ENCODE measurements at places on chromosomes 3 and 15. TPM values are rescaled to one million over a fixed set of nuclear protein-coding genes. Genes with fewer than 3 reads are reported as not detected.

The CIDEC gene
- 380 TPM for total RNA-seq

DNA sequence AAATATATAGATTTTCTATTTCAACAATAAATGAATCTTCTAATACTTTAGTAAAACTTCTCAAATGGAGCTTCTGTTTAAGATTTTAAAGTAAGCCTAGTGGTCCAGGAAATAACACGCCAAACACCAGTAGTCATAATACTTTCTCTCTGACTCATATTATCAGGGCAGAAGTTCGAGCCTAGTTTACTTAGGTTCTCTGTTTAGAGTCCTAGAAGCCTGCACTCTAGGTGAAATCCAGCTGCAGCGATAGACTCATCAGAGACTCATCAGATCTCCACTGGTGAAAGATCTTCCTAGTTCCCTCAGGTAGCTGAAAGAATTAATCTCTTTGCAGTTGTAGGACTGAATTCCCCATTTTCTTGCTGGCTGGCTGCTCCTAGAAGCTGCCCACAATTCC is 552.5 kb upstream of the ROBO2 start:
- no peak for DNase-seq
- H3K27ac ChIP-seq = no peak overlapping the region
- H3K4me1 ChIP-seq = no peaks in the 10 kb centered on the region

The KNG1 gene
- not detected for total RNA-seq

GRCh38 chr3:2452249-2452648 is 353.6 kb downstream of the CNTN4 start:
- H3K36me3 ChIP-seq = no peaks in the 10 kb centered on the region
- H3K4me1 ChIP-seq = no peaks in the 10 kb centered on the region
- DNase-seq = no peak
- no peak overlapping the region for H3K27ac ChIP-seq
- no peak overlapping the region for H3K4me3 ChIP-seq

The PDZRN3 gene
- 71.0 TPM for total RNA-seq

DNA sequence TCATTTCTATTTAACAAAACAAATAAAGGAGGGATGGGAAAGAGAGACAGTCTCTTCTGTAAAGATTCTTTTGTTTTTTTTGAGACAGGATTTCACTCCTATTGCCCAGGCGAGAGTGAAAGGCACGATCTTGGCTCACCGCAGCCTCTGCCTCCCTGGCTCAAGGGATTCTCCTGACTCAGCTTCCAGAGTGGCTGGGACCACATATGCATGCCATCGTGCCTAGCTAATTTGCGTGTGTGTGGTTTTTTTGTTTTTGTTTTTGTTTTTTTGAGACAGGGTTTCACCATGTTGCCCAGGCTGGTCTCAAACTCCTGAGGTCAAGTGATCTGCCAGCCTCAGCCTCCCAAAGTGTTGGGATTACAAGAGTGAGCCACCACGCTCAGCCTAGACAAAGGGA is 23.3 kb downstream of the STAG1 start:
- H3K4me3 ChIP-seq = peak overlapping the region; percentile 18
- no peak for DNase-seq
- no peaks in the 10 kb centered on the region for H3K36me3 ChIP-seq

- no peak overlapping the region for H3K4me3 ChIP-seq
- H3K27me3 ChIP-seq = no peaks in the 10 kb centered on the region
- H3K36me3 ChIP-seq = no peaks in the 10 kb centered on the region
- H3K4me1 ChIP-seq = no peaks in the 10 kb centered on the region
Observed at GRCh38 chr3:26984416-26985390, 362.1 kb downstream of the LRRC3B start.

DNA sequence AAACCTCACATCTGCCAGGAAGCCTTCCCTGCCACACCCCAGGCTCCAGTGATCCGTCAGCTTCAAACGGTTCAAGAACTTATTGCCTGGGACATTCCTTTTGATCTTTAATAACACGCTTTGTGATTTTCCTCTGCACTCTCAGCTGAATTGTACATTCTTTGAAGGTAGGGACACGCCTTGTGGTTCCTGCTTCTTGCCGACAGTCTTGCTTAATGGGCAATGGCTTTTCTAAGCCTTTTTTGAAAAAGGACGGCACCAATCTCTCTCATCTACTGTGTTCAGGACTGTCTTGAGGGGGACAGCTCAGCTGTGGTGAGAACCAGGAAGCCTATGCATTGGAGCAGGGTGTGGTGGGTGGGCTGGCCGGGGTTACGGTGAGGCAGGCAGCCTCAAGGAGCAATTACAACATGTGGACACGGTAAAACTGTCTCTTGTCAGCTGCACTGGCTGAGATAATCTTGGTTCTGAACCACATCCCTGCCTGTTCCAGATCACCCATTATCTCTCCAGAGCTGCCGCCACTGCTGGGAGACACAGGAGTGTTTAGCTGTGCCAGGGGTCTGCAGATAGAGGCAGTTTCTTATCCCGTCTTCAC is 46.0 kb upstream of the GLCE start:
- DNase-seq = no peak
- no peak overlapping the region for H3K4me3 ChIP-seq
- H3K4me1 ChIP-seq = no peaks in the 10 kb centered on the region

- DNase-seq = no peak
- no peak overlapping the region for H3K27ac ChIP-seq
- H3K4me1 ChIP-seq = no peaks in the 10 kb centered on the region
Observed at GRCh38 chr15:89806559-89807550, 7.8 kb downstream of the ANPEP start.

- no peaks in the 10 kb centered on the region for H3K27me3 ChIP-seq
- no peak overlapping the region for H3K27ac ChIP-seq
- H3K4me3 ChIP-seq = no peak overlapping the region
- no peaks in the 10 kb centered on the region for H3K36me3 ChIP-seq
- H3K4me1 ChIP-seq = peaks cover 9% of the 10 kb centered on the region
Observed at GRCh38 chr15:75112848-75113492, 88.7 kb upstream of the C15orf39 start.

DNA sequence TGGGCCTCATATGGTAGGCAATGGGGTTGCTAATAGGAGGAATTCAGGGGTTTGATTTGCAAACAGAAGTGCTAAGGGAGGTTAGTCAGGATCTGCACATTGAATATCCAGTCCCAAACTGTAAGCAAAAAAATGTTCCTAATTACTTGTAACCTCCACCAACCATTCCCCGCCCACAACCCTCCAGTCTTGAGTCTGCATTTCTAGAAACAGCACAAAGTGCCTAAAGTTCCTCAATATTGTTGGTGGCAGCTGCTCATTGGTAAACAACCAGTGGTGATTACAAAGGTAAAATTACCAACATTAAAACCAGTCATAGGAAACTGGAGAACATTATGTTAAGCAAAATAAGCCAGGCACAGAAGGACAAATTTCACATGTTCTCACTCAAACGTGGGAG is 18.9 kb downstream of the HDC start:
- no peak for DNase-seq
- no peaks in the 10 kb centered on the region for H3K4me1 ChIP-seq
- H3K4me3 ChIP-seq = no peak overlapping the region
- no peaks in the 10 kb centered on the region for H3K36me3 ChIP-seq
- no peaks in the 10 kb centered on the region for H3K27me3 ChIP-seq

The IL5RA gene
- 0.59 TPM for total RNA-seq

The NCKIPSD gene
- total RNA-seq = 54.0 TPM

GRCh38 chr3:143167969-143168854 is 48.6 kb downstream of the CHST2 start:
- H3K4me1 ChIP-seq = no peaks in the 10 kb centered on the region
- H3K27me3 ChIP-seq = no peaks in the 10 kb centered on the region
- no peak overlapping the region for H3K27ac ChIP-seq
- no peak for DNase-seq
- no peaks in the 10 kb centered on the region for H3K36me3 ChIP-seq

The GPR87 gene
- not detected for total RNA-seq

- H3K27me3 ChIP-seq = no peaks in the 10 kb centered on the region
- no peak for DNase-seq
- H3K27ac ChIP-seq = no peak overlapping the region
- H3K4me3 ChIP-seq = no peak overlapping the region
Observed at GRCh38 chr3:29291982-29292363, 11.1 kb downstream of the RBMS3 start.

The HIGD2B gene
- not detected for total RNA-seq

DNA sequence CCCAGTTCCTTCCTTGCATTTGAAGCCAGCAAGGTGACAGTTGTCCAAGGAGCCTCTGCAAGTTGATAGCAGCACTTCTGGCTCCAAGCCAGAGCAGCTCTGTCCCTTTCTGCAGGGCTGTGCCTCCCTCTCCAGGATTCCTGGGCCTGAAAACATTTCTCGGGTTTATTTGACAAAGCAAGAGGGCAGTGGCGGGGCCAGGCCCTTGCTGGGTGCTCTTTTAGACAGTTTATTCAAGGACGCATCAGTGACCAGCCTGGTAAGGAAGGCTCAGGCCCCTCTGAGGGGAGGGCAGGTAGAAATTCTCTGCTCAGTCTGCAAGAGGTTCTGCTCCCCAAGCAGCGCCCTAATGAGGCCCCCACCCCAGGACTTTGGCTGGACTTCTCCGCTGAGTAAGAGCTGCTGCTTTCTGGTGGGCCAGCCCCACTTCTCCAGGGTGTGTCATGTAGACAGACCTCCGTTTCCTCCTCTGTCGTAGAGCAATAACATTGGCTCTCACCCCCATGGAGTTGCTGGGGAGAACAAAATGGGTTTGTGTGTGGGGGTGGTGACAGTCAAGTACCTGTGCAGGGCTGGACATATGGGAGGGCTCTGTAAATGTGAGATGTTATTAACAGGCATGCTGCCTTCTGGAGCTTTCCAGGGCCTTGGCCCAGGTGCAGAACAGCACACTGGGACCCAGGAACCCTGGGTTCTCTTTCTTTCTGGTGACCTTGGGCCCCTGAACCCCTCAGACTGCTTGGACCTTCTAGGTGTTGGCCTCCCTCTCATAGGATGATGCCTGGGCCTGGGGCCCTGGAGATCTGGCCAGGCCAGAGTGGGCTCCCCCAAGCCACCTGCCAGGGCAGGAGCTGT is 146.2 kb upstream of the TLE3 start:
- no peak overlapping the region for H3K27ac ChIP-seq
- no peaks in the 10 kb centered on the region for H3K36me3 ChIP-seq

The GOLGA8K gene
- 3.6 TPM for total RNA-seq

- H3K27me3 ChIP-seq = no peaks in the 10 kb centered on the region
- no peak overlapping the region for H3K4me3 ChIP-seq
- DNase-seq = no peak
Observed at GRCh38 chr3:111627092-111627491, 31.9 kb upstream of the ZBED2 start.

DNA sequence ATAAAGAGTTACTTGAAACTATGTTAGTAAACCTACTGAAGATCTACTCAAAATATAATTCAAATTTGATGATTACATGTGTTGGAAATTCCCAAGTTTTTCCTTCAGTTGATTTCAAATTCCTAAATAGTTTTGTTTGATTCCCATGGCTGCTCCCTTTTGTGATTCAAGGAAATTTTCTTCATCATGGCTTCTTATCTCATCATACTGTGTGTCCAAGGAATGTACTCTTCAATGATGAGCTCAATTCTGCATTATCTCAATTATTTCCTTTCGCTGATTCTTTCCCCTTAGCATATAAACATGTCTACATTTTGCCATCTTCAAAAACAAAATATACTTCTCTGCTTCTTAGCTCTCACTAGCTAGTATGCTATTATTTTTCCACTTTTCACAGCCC is 460.4 kb upstream of the NAALADL2 start:
- no peak overlapping the region for H3K27ac ChIP-seq
- H3K27me3 ChIP-seq = no peaks in the 10 kb centered on the region
- H3K4me1 ChIP-seq = no peaks in the 10 kb centered on the region
- H3K36me3 ChIP-seq = no peaks in the 10 kb centered on the region

DNA sequence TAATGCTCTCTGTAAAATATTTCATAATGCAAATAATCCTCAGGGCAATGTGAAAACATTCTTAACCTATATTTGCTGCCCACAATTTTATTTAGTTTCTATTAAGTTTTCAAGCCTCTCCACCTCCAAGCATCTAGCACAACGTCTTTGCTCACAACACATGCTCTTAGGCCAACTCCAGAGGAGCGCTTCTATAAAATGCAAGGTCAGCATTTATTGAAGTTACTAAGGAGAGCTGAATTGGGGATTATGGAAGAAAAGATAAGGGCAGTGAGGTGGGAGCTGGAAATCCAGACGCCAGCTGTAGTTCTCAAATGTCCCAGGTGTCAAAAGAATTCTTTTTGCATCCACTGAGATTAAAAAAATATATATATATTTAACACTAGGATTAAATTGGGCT is 996 bp downstream of the RABL3 start:
- H3K27ac ChIP-seq = no peak overlapping the region
- DNase-seq = no peak
- no peaks in the 10 kb centered on the region for H3K27me3 ChIP-seq
- H3K4me1 ChIP-seq = peaks cover 15% of the 10 kb centered on the region
